ENCODE measurements at places on chromosomes 2 and 18.

DNA sequence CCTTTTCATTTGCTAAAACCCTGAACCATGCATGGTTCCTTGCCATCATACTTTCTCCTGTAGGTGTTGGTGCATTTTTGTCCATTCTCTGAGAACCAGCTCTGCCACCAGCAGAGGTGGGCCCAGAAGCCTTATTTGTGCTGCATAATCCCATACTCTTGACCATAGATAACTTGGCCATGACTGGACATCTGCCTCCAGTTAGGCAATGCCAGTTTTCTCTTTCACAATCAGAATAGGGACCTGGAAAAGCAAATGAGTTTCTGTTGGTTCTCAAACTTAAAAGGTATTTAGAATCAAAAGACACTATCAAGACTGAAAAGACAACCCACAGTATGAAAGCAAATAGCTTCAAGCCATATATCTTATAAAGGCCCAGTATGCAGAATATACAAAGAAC lies 167.3 kb downstream of the MAIP1 start:
- DNase-seq = no peak

GRCh38 chr18:36770315-36770946 lies 58.4 kb downstream of the TPGS2 start:
- DNase-seq = no peak

- no peak for DNase-seq
Observed at GRCh38 chr2:128642821-128643220, 324.2 kb upstream of the HS6ST1 start.

DNA sequence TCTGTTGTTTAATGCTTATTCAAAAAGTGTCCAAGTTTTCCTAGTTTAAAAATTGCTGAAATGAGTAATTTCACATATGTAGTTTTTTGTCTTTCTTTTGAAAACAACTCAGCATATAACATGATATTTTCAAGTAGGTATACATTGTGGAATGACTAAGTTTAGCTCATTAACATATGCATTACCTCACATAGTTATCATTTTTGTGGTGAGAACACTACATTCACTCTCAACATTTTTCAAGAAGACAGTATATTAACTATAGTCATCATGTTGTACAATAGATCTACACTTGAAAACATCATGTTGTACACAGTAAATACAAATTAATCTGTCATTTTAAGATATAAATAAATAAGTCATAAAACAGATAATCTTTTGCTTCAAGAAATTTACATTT lies 340.0 kb downstream of the CCDC85A start:
- no peak for DNase-seq

- no peak for DNase-seq
Observed at GRCh38 chr2:23445450-23445868, 60.5 kb downstream of the KLHL29 start.

DNA sequence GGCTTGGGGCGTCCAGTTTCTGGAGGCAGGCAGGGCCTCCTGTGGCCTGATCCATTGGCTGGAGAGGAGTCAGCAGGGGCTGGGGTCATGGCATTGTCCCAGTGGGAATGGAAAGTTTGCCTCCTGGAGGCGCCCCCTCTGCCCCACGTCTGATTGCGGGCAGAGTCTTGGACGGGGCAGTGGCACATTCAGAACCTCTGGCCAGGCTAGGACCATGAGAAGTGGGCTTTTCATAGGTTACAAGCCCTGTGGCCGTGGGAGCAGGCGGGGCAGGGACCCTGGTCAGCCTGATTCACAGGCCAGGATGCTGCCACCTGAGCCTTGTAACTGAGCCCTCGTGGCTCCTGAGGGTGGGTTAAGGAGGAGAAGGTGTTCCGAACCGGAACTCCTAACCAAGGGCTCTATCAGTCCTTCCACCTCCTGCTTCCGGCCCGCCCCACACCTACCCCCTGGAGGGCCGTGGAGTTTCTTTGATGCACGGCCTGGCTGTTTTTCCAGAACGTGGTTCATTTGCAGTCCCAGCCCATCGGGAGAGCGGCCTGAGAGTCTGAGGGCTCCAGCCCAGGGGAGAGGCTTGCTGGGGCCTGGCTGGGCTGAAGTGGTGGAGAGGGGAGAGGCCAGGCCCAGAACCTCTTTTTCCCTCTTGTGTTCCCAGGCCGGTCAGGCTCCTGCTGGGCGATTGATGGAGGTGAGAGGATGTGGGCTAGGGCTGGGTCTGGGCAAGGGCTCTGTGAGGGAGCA lies 43.9 kb upstream of the PLB1 start:
- DNase-seq = no peak

GRCh38 chr18:22093731-22094357 lies 75.5 kb upstream of the GATA6 start:
- DNase-seq = no peak

DNA sequence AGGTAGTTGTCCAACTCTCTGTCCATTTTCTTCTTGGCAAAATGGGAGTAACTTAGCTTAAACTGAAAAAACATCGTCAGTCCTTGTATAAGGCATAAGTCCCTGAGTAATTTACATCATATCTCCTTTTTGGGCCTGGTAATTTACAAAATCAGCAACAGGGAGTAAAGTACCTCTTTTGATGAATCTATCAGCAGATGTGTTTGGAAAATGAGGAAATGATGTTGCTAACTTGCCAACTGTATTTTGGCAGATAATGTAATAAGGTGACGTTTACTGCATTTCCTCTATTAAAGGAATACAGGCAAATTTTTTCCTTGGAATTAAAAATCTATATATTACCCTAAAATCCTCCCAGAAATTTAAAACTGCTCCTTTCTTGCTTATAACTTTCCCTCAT lies 29.2 kb downstream of the ANKRD44 start:
- no peak for DNase-seq
